ENCODE measurements at places on chromosomes 7 and 10. TPM values are rescaled to one million over a fixed set of nuclear protein-coding genes. Genes with fewer than 3 reads are reported as not detected.

Gene PIK3CG
- total RNA-seq = not detected

Gene NODAL
- 0.51 TPM for total RNA-seq

Gene FOXI2
- total RNA-seq = not detected

Gene OR2A12
- total RNA-seq = not detected

Gene CDH23
- total RNA-seq = 0.17 TPM

Gene SPDYE16
- total RNA-seq = under 0.01 TPM

Gene MTURN
- total RNA-seq = 9.7 TPM

Gene OPALIN
- not detected for total RNA-seq

Gene CACNB2
- under 0.01 TPM for total RNA-seq

Gene PILRA
- not detected for total RNA-seq

Gene SPDYE6
- not detected for total RNA-seq

Gene MNX1
- 0.50 TPM for total RNA-seq

Gene NKX1-2
- 4.4 TPM for total RNA-seq

Gene UFSP1
- total RNA-seq = 2.0 TPM

Gene ACTR3C
- 1.1 TPM for total RNA-seq

Gene CCL26
- total RNA-seq = not detected

Gene HOXA6
- 4.7 TPM for total RNA-seq

Gene EGR2
- 1.2 TPM for total RNA-seq

Gene BAIAP2L1
- 65.0 TPM for total RNA-seq

Gene NACAD
- total RNA-seq = 3.4 TPM

Gene CTTNBP2
- not detected for total RNA-seq

Gene CHAT
- not detected for total RNA-seq

Gene TRIM4
- total RNA-seq = 24.5 TPM

Gene STK32C
- total RNA-seq = 9.2 TPM

Gene VWA2
- total RNA-seq = 0.14 TPM
